ENCODE measurements at places on chromosomes 16 and 17.
A peak's percentile ranks its signal among the peaks of the same experiment; 100 is the strongest.

GRCh38 chr16:84055366-84055765 lies 12.8 kb upstream of the SLC38A8 start:
- no peak for DNase-seq

DNA sequence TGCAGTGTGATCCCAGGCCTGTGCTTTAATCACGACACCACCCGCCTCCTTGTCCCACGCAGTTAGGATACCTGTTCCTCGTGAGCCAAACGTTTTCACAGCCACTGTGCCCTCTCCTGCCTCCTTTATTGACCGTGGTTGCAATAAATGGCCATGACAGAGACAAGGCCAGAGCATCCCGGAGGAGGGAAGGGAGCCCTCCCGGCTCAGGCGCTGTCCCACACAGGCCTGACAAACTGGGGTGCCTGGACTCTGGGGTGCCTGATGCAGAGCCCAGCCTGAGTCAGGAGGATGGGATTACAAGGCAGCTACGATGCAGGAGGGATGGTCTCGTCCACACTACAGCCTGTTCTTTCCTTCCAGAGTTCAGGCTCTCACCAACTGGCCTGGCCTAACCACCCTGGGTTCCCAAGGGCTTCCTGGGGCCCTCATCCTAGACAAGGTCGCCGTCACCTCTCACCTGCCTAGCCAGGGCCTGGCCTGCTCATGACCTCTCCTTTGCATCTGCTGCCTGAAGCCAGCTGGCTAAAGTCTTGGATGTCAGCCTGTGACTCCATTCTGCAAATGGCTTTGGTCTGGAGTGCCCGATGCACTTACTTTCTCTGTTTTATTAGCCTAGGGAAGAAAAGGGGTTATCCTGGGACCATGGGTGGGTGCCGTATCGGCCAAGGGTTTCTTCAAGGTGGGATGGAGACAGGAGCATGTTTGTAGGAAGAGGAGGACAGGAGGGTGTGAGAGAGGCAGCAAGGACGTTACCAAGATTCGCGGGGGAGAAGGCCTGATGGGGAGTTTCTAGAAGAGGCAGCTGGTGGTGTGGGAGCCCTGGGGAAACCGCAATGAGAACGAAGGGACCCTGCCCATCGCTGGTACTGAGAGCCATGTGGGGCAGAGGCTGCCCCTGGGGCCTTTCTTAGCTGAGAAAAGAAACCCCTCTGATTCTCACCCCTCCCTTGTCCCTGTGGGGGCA lies 234.3 kb upstream of the TNRC6C start:
- DNase-seq: peak; percentile 15

- DNase-seq: no peak
Observed at GRCh38 chr16:55839115-55839514, 6.2 kb upstream of the CES1 start.

GRCh38 chr17:2435862-2436261 lies 35.0 kb upstream of the MNT start:
- peak; percentile 77 for DNase-seq

DNA sequence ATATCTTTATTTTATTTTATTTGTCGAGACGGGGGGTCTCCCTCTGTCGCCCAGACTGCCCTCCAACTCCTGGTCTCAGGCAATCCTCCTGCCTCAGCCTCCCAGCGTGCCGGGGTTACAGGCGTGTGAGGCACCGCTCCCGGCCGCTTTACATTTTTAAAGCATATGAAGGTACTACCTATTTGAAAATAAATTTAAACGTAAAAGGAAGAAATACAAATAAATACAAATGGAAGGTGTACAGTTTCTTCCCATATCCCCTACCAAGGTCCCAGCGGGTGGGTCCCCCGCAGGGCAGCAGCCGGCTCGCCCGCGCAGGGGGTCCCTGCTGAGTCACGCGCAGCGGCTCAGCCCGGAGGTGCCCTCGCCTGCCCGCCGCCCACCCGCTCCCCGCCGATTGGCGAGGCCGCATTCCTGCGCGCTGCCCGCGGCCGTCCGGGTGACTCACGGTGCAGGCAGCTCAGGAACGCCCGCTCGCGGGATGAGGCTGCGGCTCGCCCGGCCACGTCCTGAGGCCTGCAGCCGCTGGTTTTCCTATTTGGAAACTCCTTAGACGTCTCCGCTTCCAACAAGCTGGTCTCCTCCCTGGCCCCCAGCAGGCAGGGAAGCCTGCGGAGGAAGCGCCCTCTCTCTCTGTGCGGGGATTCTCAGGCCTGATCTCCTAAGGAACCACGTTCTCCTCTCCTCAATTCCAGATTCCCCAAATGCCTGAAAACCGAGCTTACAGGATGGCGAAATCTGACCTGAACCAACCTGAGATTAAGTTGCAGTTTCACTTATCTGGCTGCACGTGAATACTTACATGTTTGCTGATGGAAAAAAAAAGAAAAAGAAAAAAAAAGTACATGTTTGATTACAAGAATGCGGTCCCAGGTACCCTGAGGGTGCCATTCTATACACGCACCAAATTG lies 54.8 kb upstream of the MAP3K14 start:
- DNase-seq: no peak

- peak; percentile 81 for DNase-seq
Observed at GRCh38 chr17:74453665-74454196, 12.7 kb upstream of the CD300A start.

DNA sequence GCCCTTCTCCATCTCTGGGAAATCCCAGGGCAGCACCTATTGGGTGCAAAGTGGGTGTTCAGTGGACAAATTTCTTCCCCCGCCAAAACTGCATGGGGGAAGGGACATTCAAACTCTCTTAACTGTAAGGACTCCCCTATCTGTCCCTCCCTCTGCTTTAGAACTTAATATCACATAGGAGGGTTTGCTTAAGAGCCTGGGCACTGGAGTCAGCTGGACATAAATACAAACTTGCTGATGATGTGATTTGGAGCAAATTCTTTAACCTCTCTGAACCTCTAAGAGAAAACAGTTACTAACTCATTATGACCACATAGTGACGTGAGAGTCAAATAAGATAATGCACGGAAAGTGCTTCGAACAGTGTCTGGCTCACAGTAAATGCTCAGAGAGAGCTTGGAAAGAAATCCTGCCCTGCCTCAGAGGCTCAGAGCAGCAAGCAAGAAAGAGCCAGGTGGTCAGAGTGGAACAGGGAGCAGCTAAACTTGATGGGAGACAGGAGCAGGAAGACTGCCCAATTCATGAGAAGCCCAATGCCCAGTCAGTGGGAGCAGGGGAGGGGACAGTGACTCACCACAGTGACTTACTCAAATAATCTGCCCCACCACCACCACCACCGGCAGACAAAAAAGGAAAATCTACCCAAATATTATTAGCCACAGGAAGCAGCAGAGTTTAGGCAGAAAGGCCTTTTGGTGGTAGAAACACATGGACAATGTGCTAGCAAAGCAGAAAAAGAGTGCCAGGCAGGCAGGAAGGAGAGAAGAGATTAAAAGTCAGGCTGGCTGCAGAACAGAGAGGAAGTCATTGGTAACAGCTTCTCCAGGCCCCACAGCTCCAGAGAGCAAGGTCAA lies 23.9 kb upstream of the CCL1 start:
- DNase-seq: no peak

DNA sequence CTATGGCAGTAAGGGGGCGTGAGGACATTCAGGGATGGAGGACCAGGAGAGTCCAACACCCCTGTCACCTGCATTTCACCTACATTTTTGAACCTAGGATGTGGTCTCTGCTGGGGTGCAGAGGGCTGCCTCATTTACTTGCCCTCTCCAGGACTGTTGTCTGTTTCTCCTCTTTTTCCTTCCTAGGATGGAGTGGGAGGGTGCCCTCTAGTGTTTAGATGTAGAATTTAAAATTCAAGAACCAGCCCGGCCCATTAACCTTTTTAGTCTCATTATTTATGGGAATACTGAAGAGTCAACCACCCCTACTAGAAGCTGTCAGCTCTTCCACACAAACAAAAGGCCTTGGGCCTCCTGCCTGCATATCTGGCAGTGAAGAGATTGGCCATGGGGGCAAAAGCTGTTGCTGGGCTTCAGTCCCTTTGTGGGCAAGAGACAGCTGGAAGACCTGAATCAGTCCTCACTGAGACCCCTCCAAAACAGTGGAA lies 2.5 kb upstream of the STARD3 start:
- peak; percentile 36 for DNase-seq

GRCh38 chr16:81014672-81015071 lies 7.7 kb downstream of the CENPN start:
- DNase-seq: no peak

GRCh38 chr16:49659356-49659755 lies 196.6 kb downstream of the ZNF423 start:
- no peak for DNase-seq

GRCh38 chr17:37194208-37194607 lies 181.6 kb upstream of the C17orf78 start:
- DNase-seq: no peak

GRCh38 chr16:25868706-25869370 lies 177.1 kb downstream of the HS3ST4 start:
- no peak for DNase-seq
